ENCODE measurements at places on chromosomes 12 and 14.

DNA sequence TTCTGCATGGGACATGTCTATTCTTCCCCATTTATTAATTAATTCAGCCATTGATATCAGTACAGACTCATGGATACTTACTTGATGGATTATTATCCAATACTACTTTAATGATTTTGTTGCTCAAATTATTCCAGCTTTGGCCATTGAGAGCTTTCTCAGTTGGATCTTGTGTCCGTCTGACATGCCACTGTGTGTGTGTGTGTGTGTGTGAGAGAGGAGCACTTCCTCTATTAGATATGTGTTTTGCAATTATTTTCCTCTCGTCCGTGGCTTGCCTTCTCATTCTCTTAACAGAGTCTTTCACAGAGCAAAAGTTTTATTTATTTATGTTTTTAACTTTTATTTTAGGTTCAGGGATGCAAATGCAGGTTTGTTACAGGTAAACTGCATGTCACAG is 194.2 kb downstream of the ADGRD1 start:
- DNase-seq = no peak

- DNase-seq = peak; percentile 70
These were observed 238.0 kb upstream of the DDHD1 start for GRCh38 chr14:53391156-53391555.

- DNase-seq = peak; percentile 90
These were observed 20.4 kb downstream of the DLK1 start for GRCh38 chr14:100747021-100747586.

DNA sequence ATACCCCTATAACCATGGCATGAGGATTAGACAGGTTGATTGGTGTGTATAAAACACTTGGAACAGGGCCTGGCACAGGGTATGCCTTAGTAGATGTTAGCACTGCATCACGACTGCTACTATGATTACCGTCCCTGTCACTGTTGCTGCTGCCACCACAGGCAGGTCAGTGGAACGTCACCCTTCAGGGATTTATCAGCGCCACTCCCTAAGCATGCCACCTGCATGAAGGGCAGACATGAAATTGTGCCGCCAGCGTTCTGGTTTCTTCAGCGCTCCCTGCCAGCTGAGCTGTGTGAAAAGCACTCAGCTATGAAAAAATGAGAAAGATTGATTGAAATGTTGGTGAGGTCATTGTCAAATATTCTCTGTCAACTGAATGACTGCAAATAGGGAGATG is 477.0 kb downstream of the DPF3 start:
- no peak for DNase-seq

GRCh38 chr14:20799892-20800544 is 2.6 kb downstream of the RNASE1 start:
- no peak for DNase-seq
